Tibial artery (tissue), 4 donors: ENCODE measurements at places on chromosomes 6 and 20.

DNA sequence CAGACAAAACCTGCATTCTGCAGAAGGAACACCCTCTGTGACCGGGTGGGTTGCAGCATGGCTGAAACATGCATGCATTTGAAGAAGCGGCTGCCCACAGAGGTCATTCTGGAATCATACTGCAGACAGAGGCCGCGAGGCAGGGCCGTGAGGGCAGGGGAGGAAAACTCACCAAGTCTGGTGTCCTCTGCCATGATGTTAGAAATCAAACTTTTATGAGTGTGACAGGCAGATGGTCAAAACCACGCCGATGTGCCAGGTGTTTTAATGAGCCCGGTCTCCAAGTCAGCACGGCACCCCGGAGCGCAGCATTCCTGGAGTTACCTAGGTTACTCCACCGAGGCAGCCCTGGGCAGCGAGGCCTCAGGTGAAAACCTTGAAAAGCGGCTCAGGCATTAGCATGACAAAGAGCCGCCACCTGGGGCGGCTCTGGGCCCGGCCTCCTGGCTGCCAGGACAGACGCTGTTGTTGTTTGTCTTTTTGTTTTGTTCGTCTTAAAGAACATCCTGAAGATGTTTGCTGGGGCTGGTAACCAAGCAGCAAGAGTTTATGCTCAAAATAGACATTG lies 255.6 kb downstream of the ERMARD start:
- no peak for DNase-seq

DNA sequence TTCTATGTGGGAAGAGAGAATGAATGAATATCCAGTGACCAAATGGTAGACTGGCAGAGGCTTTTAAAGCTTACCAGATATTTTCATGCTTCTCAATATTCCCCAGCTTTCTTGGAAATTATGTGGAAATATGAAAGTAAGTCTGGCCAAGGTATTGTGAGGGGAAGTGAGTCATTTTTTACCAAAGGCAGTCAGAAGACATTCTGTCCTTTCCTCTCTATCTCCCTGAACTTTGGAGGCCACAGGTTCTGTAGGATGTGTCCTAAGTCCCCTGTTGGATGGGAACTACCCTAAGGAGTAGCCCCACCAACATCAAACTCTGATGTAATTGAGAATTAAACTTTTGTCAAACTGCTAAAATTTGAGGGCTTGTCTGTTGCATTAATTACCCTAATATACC lies 593.8 kb upstream of the NRSN1 start:
- DNase-seq: no peak

DNA sequence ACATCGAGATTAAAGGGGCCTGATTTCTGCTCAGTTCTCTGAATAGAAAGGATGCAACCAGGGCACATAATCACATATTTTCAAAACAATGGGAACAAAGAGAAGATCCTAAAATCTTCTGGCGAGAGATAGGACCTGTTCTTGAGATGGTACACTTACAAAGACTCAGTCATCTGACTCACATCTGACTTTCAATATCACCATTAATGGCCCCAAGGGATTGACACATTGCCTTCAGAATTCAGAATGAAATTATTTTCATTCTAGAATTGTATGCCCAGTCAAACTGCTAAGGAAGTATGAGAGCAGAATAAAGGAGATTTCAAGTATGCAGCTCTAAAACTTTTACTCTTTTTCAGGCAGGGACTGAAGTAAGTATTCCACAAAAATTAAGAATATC lies 240.7 kb upstream of the POU3F2 start:
- DNase-seq: no peak

GRCh38 chr6:39951716-39952115 lies 17.5 kb upstream of the MOCS1 start:
- DNase-seq: no peak

GRCh38 chr20:63968928-63969760 lies 586 bp downstream of the ZNF512B start:
- no peak for DNase-seq

DNA sequence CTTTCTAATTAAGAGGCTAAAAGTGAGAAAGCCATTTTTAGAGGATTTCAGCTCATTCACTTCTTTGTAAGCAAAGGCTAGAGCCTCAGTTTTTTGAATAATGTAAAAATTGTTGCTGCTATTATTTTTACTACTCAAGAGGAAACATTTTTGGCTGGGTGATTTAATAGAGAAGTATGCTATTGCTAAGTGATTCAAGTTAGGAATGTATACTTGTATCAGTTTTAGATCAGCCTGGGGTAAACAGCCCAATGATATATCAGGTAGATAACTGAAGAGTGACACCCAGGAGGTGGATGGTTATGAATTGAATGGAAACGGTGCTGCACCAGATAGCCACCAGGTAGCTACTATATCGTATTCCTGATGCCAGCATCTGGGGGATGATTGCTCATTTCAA lies 9.2 kb downstream of the QKI start:
- no peak for DNase-seq

GRCh38 chr20:59145924-59146779 lies 17.5 kb upstream of the ZNF831 start:
- DNase-seq: peak; percentile 27

- no peak for DNase-seq
These were observed 58.2 kb downstream of the FAM217A start for GRCh38 chr6:4020822-4021132.

DNA sequence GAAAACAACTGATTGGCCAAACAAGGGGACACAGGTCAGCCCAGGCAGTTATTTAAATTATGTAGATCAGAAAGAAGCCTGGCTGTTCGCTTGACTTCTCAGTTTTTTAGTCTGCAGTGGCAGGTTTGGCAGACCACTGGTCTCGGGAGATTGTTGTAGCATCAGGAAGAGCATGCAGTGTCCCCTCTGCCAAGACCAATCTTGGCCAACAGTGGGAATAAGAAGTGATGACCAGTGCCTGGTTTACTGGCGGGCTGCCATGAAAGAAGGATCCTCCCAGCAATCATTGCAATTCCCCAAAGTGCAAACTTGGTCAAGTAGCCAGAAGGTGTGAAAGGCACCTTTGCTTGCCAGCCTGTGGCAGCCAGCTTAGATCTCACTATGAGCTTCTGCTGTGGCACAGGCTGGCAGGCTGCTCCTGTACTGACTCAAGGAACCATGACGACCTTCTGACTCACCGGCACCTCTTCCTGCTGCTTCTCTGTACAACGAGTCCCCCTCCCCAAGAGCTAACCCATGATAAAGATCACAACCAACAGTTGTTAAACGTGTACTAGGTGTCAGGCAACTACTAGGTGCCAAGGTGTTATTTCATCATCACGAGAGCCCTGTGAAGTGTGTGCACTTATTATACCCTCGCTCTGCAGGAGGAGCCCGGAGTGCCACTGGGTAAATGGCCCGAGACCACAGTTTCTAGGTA lies 76.8 kb upstream of the DUSP22 start:
- DNase-seq: no peak

GRCh38 chr6:89522778-89523177 lies 89.8 kb downstream of the ANKRD6 start:
- DNase-seq: no peak

DNA sequence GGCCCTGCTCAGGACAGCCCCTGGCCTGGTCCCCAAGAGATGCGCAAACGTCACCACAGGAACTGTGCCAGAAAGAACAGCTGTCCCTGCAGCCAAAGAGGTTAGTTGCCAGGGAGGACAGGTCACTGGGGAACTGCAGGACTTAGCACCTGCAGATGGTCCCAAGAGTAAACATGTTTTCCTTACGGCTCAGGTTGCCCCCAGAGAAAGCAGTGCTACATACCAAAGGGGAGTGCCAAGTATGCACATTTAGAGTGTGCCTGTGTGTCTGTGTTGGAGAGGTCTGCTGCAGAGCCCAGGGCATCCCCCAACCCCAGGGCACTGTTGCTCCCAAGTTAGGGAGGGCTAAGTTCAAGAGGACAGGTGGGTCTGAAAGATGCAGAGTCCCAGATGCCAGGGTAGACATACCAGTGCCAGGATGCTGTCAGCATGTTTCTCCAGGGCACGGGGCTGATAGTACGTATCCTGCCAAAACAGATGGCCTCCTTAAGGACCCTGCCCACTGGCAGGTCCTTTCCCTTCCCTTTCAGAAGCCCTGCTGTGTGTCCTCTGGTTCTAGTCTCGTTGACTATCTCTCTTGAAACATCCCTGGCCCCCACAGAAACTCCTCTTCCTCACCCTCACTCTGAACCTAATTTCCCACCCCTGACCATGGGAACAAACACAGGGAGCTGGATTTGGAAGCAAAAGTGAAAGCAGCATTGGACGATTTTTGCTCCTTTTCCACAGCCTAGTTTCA lies 1.3 kb downstream of the ABHD16A start:
- no peak for DNase-seq

DNA sequence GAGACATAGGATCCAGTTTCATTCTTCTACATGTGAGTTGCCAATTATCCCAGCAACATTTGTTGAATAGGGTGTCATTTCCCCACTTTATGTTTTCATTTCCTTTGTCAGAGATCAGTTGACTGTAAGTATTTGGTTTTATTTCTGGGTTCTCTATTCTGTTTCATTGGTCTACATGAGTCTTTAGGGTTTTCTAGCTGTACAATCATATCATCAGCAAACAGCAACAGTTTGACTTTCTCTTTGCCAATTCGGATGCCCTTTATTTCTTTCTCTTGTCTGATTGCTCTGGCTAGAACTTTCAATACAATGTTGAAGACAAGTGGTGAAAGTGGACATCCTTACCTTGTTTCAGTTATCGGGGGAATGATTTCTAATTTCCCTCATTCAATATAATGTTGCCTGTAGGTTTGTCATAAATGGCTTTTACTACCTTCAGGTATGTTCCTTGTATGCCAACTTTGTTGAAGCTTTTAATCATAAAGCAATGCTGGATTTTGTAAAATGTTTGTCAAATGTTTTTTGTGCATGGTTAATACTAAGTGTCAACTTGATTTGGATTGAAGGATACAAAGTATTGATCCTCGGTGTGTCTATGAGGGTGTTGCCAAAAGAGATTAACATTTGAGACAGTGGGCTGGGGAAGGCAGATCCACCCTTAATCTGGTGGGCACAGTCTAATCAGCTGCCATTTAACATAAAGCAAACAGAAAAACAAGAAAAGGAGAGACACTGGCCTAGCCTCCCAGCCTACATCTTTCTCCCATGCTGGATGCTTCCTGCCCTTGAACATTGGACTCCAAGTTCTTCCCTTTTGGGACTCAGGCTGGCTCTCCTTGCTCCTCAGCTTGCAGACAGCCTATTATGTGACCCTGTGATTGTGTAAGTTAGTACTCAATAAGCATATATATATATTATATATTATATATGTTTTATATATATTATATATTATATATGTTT lies 23.3 kb downstream of the MICA start:
- no peak for DNase-seq

DNA sequence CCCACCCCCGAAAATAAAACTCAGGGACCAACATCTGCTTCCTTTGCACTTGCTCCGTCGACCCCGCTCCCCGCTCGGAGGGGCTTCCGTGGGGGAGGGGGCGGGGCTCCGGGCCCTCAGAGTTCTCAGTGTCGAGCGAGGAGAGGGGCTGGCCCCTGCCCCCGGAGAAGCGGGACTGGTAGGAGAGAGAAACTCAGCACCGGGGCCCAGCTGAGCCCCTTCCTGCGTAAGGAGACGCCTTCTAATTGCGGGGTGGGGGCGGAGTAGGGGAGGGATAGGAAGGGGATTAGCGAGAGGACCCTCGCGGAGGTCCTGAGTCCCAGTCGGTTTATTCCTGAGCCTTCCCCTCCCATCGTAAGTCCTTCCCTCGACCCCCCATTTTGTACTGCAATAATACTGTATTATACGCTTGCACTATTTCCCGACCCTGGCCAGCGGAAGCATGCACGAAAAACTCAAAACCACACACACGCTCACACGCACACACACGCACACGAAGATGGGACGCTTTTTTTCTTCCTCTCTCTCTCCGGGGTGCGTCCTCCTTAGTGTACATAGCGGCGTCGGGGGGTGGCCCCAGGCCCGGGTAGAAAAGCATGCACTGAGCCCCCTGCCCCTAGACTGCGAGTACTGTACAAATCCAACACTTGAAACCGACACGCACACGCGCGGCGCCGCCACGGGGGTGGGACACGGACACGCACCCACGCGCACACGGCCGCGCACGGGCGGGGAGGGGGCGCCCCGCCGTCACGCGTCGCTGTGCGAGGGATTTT lies 22.1 kb upstream of the SLC22A7 start:
- DNase-seq: no peak

- DNase-seq: no peak
These were observed 25.6 kb downstream of the KCNQ5 start for GRCh38 chr6:72647489-72647888.

- DNase-seq: no peak
These were observed 859.3 kb upstream of the FLRT3 start for GRCh38 chr20:15196547-15197255.

GRCh38 chr6:90177544-90178383 lies 118.9 kb downstream of the BACH2 start:
- DNase-seq: no peak

- DNase-seq: no peak
These were observed 162.0 kb upstream of the SIM1 start for GRCh38 chr6:100626721-100627120.

DNA sequence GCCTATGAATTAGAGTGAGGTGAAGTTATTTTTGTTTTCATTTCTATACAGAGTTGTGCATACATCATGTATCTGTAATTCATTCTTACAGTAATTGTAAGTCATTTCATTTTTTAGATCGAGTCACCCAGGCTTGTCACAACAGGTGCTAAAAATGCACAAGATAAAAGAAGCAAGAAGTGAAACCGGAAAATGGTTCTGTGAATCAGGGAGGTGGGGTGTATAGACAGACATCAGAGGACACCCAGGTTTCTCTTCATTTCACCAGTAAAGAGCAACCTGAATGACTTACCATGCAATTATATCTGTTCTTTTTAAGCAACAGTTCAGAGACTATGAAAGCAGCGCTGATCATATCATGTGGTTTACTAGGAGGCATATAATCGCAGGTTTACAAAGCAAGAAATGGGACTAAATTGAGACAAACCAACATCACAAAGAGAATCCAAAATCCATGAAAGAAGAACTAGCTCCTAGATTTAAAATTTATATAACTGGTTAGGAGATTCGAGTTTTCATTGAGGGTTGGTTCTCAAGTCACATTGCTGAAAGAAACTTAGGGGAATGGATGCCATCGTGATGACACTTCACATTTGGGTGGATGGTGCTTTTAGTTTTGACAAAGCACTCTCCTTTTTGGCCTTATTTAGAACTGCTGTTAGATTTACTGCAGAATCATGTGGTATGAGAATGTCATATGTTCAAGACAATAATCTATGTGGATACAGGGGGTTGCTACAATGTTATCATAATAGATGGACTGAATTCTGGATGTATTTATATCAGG lies 27.9 kb upstream of the TBC1D7 start:
- DNase-seq: no peak

- no peak for DNase-seq
These were observed 134.5 kb upstream of the SIM1 start for GRCh38 chr6:100599088-100599770.

- DNase-seq: no peak
These were observed 433.7 kb upstream of the MANEA start for GRCh38 chr6:95143408-95144180.

DNA sequence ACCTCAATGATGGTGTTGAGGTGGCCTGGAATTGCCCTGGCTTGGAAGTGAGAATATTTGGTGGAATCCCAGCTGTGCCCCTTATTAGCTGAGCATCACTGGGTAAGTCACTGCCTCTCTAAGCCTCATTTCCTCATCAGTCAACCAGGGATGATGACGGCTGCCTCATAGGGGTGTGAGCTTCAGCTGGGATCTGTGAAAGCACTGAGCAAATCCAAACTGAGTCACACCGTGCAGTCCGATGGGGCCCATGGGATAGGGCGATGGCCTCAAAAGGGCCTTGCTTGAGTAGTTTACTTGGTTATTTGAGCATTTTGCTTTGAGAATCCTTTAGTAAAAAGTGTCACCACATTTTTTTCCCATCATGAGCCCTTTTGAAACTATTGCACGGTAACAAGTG lies 1.1 kb downstream of the SLC22A1 start:
- DNase-seq: no peak
